ENCODE measurements at places on chromosomes 4 and X.

- no peak for DNase-seq
Observed at GRCh38 chr4:101948055-101948454, 157.5 kb downstream of the BANK1 start.

- DNase-seq = no peak
Observed at GRCh38 chrX:123906557-123907316, 46.9 kb downstream of the XIAP start.

DNA sequence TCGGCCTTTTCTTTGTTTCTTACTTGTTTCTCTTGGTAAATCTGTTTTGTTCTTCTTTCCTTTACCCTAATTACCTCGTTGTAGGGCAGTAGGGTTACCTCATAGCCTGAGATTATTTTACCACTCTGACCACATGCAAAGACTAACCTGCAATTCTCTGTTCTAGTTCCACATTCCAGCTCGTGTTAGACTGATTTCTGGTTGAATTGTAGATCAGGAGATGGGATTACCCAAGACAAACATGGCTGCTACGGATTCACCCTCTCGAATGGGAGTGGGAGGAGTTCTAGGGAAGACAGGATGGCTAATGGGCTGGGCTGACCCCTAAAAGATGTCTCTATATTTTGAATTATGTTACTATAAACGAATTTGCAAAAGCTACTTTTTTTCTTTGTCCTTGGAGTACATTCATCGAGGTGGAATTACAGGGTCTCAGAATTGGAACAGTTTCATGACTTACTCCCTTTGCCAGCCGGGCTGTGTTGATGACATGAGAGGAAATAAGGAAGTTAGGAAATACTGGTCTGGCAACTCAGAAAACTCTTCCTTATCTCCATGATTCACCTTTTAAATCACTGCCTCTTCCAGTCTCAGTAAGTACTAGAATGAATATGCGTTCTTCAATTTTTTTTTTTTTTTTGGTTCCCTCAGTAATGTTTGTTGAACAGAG is 36.7 kb upstream of the FBXW7 start:
- DNase-seq = no peak

DNA sequence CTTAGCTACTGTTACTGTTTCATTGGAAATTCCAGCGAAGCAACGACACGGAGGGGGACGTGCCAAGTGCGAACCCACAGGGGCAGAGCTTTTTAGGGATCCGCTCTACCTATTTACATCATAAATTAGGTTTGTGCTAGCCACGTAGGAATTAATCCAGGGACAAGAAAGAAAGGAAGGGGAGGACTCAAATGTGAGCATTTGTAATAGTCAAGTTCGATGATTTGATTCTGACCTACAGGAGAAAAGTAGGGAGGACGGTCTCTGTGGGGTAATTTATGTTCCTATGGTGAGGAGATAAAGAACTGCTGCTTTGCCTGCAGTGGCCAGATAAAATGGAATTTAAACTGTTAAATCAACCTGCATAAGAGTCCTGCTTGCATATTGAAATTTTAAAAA is 1.7 kb downstream of the INTS6L start:
- DNase-seq = no peak

- no peak for DNase-seq
Observed at GRCh38 chrX:2550328-2551020, 49.7 kb upstream of the DHRSX start.

DNA sequence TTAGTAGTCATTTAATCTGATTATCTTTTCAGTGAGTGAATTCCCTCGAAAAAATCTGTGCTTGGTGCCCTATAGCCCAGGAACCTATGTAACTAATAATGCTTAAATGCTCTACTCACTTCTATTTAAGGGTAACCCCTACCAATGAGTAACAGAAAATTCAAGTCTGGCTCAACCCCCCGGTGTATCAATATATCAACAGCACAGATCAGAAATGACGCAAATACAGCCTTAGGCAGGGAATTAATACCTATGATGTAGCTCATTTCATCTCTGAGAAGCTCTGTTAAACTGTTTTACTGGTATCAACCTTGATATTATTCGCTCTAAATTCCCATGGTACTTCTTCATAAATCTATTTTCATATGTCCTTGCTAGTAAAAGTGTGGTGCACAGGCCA is 28.6 kb downstream of the PDGFC start:
- DNase-seq = no peak

DNA sequence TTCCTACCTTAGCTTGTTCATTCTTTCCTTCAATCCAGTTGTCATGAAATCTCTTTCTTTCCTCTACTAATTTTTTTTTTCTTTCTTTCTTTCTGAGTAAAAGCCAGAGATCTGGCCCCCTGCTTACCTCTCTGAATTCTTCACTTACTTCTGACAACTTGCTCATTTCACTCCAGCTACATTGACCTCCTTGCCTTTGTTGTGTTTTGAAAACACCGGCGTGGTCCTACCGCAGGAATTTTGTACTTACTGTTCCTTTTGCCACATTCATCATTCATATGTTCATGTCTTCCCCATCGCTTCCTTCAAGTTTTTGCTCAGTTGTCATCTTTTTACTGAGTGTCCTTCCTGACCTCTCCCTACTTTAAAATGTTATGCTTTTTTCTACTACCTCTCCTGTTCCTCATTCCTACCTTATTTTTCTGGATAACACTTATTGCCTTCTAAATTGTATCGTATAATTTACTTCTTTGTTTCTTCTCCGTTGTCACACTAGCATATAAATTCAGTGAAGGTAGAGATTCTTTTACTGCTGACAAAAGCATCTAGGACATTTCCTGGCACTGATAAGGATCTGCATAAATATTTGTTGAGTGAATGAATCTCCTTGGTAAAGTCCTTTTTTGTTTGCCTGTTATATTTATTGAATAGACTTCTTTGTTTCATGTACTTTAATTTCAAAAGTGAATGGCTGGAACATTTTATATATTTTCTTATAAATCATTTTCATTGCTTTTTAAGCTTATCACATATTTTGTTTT is 74.4 kb downstream of the NFKB1 start:
- DNase-seq = no peak

- DNase-seq = no peak
Observed at GRCh38 chr4:25481648-25482047, 104.6 kb downstream of the ANAPC4 start.

DNA sequence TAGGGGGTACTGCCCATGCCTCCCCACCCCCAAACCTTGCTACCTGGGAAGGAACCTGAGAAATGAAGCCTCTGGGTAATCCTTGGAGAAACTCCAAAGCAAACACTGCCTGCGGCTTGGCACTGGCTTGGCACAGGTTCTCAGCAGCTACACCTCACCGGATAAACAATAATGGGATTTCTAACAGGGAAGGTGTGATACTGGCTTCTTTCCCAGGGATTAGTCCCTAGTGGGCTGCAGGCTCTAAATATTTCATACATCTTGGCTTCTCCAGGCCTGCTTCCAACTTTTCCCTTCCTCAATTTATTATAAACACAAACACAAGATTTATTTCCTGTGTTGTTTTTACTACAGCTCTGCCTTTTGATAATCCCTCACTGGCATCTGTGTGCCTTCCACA is 12.5 kb downstream of the SEC24D start:
- DNase-seq = no peak

DNA sequence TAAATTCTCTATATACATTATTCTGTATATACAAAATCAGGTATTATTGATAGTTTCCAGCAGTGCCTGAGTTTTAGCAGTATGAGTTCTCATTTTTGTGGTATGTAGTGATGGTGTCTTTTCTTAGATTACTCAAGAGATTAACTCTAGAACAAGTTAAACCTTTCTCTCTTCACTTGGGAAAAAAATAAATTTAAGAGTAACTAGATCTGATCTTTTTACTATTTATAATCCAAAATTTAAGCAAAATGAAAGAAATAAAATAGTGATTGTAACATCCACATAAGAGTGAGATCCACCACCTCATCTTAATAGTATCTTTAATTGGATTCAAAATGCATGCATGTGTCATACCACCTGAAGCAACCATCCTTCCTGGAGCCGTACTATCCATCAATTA is 124.1 kb upstream of the DDX3X start:
- no peak for DNase-seq

DNA sequence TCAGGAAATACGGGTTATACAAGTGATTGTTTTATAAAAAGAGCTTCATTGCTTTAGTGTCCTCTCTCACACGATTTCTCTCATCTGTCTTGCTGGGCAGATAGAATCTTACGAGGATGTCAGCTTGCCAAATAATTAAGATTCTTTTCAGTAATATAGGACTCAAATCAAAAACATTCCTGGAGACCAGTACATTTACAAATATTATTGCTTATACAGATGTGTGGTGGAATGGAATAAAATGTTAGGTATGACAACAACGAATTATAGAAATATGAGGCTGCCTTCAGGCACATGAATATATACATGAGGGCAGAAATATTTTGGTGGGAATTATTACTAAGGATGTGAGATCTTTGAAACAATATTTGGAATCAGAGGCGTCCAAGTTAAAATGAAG is 88.9 kb downstream of the GC start:
- no peak for DNase-seq

DNA sequence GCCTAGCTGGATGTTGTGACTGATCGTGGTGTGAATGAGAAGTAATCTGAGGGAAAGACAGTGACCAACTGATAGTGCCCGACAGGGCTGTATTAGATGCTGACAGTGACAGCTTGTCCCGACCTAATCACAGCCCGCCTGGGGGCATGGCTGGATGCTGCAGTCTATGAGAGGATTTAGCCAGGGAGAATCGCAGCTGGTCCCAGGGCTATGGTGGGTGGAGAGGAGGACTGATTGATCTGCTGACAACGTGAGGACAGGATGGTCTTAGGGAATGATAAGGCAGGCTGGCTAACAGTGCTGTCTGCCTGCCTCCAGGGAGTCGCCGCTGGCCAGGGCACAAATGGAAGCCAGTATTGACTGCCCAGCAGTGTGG is 621 bp upstream of the SUV39H1 start:
- DNase-seq = no peak

- DNase-seq = no peak
Observed at GRCh38 chr4:156505341-156505955, 466.2 kb downstream of the PDGFC start.

DNA sequence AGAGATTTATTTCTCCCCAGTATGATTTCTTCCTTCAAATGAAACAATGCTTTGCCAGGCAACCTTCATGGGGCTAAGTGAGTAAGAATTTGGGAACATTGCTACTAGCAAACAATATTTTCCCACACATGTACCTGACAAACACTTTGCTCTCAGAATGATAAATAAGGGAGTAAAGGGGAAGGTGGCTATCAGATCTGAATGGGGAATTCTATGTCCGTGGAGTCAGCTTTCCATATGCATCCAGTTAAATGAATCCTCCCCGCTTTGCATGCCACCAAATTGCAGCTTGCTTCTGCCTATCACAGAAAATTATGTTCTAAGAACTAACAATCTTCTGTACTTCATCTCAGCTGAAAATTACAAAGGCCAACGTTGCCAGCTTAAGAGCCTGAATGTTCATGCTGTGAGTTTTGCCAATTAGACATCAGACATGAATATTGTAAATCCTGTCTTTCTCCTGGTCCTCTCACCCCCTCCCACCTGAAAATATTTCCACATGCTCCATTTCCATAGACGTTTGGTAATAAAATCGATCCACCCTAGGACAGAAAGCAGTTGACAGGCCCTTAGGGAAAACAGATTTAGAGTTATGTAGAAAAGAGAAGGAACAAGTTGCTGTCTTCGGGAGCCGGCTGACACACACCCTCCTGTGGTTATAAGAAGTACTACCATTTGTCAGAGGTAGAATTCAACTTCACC is 6.3 kb downstream of the MEPE start:
- peak; percentile 29 for DNase-seq

- DNase-seq = peak; percentile 24
Observed at GRCh38 chr4:5956285-5957021, 61.8 kb downstream of the C4orf50 start.

DNA sequence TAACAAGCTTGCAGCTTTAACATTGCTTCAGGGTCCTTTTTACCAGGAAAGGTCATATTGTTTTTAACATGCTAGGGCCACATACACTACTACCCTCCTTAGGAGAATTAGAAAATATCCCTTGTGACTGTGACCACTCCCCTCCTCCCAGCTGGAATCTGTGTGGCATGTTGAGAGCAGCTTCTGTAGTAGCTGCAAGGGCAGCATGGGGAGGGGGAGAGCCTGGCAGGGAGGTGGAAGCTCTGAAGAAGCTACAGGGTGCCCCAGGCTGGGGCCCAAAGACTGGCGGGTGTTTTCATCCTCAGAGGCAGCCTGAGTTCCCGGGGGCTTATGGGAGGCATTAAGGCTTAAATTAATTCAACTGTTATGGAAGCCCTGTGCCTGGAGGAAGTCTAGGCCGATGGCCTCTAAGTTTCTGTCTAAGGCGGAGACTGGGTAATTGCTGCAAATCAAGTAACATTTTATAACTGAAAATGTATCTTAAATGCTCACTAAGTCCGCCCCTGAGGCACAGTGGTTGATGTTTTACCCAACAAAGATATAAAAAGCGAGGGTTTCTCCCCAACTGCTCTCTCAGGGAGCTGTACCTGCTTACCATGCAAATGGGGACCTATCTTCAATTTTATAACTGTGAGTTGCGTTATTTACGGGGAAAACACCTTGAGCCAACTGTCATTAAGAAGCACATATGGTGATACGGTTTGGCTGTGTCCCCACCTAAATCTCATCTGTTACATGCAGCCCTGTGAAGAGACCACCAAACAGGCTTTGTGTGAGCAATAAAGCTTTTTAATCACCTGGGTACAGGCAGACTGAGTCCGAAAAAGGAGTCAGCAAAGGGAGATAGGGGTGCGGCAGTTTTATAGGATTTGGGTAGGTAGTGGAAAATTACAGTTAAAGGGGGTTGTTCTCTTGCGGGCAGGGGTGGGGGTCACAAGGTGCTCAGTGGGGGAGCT is 37.4 kb upstream of the STS start:
- DNase-seq = no peak

GRCh38 chrX:24027985-24028384 is 999 bp upstream of the KLHL15 start:
- DNase-seq = no peak

GRCh38 chr4:37464373-37465128 is 220.0 kb downstream of the NWD2 start:
- DNase-seq = no peak

- DNase-seq = peak; percentile 44
Observed at GRCh38 chr4:110049951-110050925, 137.6 kb downstream of the EGF start.

All from MM.1S (cell line).